ENCODE measurements at places on chromosomes 7 and 10.

GRCh38 chr10:86968271-86968993 is at the start of gene ADIRF:
Gene ADIRF (plus strand): TSS chr10:86968482. CDS start chr10:86968545, 63 bp downstream.
- DNase-seq: no peak

DNA sequence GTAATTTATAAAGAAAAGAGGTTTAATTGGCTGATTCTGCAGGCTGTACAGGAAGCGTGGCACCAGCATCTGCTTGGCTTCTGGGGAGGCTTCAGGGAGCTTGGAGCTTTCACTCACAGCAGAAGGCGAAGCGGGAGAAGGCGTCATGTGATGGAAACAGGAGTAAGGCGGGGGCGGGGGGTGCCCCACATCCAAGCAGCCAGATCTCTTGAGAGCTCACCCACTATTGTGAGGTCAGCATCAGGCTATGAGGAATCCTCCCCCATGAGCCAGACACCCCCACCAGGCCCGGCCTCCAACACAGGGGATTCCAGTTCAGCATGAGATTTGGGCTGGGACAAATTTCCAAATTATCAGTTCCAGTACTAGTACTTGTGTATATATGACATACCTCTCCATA is 46.2 kb downstream of the WDR37 start:
- no peak for DNase-seq

DNA sequence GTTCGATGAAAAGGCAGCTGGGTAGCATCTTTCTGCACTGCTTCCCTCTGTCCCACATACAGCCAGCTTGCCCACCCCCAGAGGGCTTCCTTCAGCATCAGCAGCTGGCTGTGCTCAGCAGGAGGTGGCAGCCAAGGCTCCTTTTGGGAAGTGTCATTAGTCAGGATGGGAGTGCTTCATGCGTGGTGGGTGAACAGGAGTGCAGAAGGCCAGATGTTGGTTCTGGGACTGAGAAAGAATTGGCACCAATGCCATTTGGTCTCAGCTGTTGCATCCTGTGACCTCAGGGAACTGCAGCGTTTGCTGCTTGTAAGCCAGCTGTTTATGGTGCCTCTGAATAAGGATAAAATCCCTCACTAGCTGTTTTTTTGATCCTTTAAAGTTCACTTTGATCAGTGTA is 131.1 kb upstream of the SORCS3 start:
- no peak for DNase-seq

DNA sequence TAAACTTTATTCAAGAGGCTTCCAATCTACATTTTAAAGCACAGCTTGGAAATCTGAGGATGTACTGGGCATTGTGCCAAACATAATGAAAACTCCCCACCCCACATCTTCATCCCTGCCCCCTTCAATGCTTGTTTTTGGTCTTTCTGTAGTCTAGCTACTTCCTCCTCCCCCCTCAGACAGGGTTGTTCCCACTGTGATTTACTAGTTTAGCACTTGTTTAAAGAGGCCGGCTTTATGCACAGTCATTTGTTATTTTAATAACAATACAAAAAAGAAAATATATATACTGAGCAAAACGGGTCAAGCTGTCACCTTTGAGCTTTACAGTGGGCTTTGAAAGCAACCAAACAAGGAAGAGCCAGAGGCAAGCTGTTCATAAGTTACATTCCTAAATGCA is 132.6 kb downstream of the CHRM2 start:
- DNase-seq: no peak

- no peak for DNase-seq
Measured at GRCh38 chr7:2104716-2105115, 128.0 kb downstream of the MAD1L1 start.

DNA sequence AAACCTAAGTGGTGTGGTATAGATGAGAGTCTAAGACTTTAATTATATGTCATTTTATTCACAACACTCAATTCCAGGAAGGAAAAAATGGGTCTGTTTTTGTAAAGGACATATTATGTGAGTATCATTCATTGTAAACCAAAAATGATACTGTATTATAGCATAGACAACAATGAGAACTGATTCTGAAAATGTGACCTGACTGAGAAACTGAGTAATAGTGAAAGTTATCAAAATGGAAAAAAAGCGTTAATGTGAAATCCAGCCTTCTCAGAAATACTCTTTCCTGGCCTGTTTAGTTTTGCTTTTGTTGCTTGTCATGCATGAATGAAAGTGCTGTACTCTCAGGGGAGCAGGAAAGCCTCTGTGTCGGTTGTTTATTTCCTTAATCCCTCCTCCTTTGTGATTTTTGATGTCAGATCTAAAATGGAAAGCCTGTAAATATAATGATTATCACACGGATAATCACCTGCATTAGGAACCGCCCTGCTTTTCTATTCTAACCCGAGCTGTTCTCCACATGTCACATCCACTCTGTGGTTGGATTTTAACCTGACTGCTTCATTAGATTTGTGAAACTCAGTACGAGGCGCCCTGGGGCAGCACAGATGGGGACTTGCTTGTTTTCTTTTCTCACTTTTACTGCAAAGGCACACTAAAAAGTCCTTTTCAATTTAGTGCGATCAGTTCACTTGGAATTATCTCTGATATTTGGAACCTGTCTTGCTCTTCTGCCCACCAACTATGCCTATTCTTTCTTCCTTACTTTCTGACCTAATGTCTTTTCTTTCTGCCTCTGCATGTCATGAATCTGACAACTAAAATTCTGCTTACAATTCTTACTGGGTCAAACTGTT is 240.9 kb upstream of the KAT6B start:
- no peak for DNase-seq

GRCh38 chr10:124043310-124044142 is 49.9 kb downstream of the CHST15 start:
- no peak for DNase-seq
